ENCODE measurements at places on chromosomes 12 and 14.

DNA sequence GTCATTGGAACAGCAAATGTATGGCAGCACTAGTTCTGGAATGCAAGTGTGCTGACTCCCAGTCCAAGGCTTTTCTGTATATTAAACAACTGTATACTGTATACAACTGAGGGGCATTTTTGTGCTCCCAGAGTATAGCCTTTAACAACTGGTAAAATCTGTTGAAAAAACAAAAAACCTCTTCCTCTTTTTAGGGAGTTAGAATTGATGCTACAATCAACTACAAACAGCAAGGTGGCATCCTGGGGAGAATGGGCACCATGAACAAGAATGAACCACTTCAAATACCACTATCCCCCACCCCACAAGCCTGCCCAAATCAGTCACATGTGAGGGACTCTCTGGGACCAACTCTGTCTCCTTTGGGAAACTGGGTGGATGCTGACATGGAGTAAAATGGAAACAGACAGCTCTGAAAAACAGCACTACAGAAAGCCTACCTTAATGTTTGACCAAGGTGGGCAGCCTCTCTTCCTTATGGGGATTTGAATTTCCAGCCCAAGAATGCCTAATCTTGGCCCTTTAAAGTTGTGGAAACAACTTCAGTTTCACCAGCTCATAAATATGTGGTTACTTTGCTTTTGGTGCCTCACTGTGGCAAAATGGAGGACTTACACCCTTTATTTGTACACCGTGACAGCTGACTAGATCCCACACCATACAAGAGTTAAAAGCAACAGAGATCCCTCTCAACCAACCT, 7.5 kb downstream of the VTI1B start:
- DNase-seq = peak; percentile 36

GRCh38 chr12:30012816-30013450, 229.2 kb upstream of the TMTC1 start:
- DNase-seq = no peak

DNA sequence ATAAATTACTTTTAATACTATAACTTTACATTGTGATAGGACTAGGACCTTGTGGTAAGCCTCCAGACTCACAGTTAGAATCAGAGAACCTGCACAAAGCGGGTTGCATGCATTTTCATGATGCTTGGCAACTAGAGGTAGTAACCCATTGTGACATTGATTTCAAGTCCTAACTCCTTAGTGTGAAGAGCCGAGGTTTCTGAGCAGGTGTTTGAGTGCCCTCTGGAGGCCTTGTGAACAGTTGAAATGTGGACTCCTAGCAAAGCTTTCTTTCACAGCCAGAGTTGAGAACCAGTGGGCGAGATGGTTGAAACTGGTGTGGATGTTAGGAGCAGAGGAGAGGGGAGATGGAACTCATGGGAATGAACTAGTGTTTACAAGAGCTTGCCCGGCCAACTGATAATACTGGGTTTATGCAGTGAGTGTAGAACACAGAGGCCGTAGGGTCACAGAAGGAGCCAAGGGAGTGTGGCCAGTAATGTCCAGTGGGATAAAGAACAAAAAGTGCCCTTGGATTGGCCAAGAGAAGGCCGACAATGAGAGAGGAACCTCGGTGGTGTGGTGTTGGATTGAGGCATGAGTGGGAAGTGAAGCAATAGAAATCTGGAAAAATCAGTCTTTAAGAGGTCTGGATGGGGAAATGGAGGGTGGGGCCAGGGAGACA, 10.9 kb downstream of the ZNF664 start:
- no peak for DNase-seq

- DNase-seq = no peak
These were observed 87.1 kb downstream of the ATP2B1 start for GRCh38 chr12:89621521-89621920.

- DNase-seq = no peak
These were observed 83.9 kb downstream of the FUT8 start for GRCh38 chr14:65496178-65496993.

DNA sequence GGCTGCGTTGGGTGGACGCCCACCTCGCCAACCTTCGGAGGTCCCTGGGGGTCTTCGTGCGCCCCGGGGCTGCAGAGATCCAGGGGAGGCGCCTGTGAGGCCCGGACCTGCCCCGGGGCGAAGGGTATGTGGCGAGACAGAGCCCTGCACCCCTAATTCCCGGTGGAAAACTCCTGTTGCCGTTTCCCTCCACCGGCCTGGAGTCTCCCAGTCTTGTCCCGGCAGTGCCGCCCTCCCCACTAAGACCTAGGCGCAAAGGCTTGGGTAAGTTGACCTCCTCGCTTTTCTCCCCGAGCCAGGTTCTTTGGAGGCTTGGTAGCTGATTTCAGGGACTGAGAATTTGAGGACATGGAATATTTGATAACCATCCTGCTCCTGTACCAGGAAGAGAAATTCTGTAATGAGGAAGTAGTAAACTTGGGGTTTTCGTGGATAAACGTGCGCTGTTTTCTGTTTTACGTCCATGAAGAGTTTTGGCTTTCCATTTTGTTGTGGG, 530 bp downstream of the APAF1 start:
- DNase-seq = no peak

DNA sequence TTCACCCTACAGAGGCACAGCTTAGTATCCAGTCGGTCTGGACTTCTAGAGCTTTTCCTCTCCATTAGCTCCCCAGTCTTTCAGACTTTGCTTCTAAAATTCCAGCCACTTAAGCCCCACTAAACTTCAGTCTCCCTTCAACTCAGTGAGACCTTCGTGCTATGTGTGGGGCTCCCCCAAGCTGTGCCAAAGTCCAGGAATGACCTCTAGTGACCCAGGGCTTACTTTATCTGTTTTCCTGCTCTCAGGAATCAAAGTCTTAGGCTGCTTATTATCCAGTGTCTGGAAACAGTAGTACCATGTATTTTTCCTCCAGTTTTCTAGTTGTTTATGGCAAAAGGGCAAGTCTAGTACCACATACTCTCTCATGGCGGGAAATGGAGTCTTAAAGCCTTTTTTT, 77.8 kb downstream of the IFT43 start:
- no peak for DNase-seq

DNA sequence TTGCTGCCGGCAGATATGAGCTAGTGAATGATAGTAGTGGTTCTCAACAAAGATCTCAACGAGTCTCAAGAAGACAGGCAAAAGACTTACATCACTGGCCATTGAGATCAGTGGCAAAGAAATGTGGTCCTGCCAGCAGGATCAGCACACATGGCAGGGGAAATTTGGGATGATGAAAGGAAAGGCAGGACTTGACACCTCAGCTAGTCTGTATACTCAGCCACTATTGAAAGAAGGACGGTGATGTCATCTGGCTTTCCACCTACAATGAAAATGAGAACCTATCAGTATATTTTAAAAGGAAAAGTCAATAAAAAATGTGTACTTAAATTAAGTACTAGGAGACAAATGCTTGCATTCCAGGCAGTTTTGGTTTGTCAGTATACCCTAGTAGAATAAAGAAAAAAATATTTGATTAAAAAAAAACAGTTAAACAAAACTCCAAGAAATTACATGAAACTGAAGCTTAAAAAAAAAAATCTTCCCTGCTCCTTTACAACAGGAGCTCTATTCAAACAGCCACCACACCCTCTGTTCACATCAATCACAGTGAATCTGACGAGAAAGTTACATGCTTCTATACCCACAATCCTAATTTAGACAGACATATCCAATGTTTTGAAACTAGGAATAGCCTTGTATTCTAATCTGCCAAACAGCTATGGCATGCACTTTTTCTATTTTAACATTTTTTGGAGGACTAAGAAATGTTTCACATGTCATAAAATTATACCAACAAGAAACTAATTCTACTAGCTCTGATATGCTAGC, 34.9 kb downstream of the RAD9B start:
- DNase-seq = no peak

- no peak for DNase-seq
These were observed 423 bp downstream of the ALDH6A1 start for GRCh38 chr14:74083784-74084276.

DNA sequence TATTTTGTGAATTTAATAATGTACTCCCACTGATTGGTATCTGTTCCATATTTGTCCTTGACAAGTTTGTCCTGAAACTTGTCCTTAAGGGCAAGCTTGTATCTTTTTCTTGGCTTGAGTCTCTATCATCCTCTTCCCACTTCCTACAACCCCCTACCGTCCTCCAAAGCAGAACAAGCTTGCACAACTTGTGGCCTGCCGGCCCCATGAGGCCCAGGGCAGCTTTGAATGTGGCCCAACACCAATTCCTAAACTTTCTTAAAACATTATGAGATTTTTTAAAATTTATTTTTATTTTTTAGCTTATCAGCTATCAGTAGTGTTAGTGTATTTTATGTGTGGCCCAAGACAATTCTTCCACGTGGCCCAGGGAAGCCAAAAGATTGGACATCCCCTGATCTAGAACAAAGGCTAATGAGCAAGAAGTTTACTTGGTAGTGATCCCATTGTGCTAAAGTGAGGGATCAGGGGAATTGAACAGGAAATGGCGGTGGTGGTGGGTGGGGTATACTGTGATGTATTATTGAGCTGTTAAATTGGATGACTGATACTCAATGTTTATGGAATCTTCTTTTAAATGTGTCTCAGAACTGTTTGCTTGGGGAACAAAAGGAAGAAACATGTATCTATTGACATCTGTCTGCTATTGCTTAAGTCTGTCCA, 37.8 kb downstream of the TMX1 start:
- no peak for DNase-seq

DNA sequence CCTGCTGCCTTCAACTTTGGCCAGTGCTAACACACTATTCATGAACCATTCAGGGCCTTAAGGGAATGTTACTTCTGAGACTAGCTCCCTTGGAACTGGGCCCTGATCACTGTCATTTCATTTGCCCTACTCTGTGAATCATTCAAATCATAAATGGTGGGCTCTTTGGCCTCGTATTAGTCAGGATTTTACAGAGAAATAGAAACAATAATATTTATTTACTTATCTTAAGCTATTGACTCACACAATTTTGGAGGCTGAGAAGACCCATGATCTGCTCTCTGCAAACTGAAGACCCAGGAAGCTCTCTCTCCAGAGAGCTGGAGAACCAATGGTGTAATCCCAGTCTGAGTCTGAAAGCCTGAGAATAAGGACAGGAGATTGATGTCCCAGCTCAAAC, 398.5 kb downstream of the LRIG3 start:
- DNase-seq = no peak

- no peak for DNase-seq
These were observed 38.6 kb downstream of the FBXO34 start for GRCh38 chr14:55309761-55310365.

DNA sequence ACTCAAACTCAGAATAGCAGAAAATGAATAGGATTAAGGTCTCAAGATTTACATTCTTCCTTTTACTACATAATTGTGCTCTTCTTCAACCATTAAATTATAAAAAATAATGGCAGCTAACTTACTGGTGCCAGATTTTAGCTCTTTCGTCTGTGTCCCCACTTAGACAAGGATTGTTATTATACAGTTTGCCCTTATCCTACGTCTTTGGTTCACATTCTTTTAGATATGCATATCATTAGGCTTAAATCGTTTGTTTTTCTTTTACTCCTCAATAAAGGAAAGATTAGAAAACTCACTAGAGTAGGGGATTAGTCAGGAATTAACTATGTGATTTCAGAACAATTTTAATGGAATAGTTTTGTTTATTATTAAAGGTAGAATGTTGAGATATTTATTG, 129.6 kb upstream of the GARIN2 start:
- DNase-seq = no peak

- no peak for DNase-seq
These were observed 83.4 kb downstream of the SYNE3 start for GRCh38 chr14:95433094-95433478.

GRCh38 chr12:124906606-124907261, 7.7 kb downstream of the UBC start:
- peak; percentile 60 for DNase-seq

DNA sequence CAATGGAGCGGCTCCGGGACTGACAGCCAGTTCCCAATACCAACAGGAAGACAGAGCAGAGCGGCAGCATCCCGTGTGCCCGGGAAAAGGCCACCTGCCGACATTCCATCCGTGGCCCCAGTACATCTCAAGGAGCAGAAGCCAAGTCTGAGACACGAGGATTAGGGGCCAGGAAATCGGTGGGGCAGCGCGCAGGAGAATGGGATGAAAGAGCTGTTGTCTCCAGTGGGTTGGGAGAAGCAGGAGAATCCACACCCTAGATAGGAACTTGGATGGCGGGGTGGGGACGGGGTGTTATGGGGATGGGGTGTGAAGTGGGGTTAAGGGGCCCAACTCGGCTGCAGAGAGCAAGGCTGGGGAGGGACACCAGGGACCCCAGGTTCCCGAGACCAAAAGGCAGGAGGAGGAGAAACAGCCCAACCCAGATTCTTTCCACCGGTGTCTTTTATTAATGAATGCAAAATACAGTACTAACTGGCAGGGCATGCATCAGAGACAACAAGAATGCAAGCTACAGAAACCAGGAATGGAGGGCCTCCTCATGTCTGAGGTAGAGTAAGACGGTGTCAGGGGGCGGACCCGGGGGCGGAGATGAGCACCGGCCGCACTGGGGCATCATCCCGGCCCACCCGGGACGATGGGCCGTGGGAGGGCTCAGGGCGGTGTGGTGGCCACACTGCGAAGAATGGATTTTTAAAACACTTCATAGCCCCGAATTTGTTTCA, 50.3 kb downstream of the BEGAIN start:
- no peak for DNase-seq

DNA sequence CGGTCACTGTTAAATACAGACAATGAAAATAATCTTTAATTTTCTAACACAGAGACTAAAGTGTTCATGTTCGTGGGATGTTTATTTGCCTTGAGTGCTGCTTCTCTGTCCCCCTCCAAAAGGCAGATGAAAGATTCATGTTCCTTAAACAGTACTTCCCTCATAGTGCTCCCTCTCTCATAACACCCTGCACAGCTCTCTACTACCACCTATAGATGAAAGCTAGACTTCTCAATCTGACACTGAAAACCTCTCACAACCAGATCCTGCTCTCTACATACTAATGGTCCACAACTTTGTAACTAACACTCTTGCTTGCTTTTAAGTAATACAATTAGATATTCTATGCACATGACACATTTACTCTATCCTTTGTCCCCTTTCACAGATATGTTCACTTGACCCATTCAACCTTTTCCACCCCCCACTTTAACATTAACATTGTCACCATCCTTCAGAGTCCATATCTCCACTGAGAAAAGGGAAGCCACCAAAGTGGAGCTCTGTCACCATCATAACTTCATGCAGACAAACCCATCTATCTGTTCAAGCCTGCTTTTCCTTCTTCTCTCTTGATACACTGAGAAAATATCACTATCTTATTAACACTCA, 266.4 kb upstream of the USP15 start:
- no peak for DNase-seq

GRCh38 chr14:89987161-89987475, 31.4 kb downstream of the TDP1 start:
- no peak for DNase-seq

Measured in D721Med (cell line).